ENCODE measurements at places on chromosomes 2 and 18.

DNA sequence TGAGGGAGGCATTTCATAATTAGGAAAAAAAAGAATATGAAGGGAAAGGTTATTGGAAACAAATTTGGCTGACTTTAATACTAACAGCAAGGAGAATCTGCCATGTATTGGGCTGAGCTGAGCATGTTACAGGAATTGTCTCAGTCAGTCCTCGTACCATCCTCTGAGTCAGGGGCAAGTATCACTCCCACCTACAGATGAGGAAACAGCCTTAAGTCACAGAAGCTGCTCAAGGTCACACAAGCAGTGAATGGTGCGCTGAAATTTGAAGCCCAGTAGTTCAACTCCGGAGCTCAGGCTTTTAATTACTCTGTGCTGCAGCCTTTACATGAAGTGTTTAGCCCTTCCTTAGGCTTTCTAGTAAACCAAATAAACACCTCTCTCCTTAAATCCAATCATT is 17.3 kb downstream of the PROKR1 start:
- DNase-seq = no peak

DNA sequence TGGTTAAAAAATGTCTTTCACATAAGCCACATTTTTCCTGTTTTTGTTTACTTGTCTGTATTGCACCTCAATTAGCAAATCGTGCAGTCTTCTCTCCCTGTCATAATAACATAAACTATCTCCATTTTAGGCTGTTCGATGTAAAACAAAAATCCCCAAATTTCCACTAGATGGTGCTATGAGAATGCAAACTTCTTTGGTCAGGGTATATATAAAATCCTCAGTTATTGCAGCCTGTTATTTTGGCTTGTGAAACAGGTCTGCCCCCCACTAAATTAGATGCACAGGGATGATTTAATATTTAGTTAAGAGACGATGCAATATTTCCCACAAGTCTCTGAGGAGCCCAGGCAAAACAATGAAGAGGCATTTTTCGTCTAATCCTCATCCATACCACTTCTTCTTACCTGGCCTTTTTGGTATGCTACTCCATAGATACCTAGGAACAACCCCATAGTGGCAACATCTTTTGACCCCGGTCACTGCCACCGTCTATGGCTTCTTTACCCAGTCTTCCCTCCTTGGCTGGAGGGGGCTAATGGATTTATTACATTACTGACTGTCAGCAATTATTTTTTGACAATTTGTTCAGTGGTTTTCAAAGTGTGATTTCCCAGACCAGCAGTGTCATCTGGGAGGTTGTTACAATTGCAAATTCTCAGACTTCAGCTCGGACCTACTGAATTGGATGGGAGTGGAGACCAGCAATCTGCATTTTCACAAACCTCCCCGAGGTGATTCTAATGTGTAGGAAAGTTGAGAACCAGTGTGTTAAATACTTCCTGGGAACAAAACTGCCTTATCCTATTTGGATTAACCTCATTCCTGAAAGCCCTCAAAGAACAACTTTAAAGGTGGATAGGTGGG is 117.4 kb upstream of the CWC22 start:
- DNase-seq = peak; percentile 39

GRCh38 chr2:83665894-83666293 is 793.2 kb downstream of the SUCLG1 start:
- DNase-seq = no peak

DNA sequence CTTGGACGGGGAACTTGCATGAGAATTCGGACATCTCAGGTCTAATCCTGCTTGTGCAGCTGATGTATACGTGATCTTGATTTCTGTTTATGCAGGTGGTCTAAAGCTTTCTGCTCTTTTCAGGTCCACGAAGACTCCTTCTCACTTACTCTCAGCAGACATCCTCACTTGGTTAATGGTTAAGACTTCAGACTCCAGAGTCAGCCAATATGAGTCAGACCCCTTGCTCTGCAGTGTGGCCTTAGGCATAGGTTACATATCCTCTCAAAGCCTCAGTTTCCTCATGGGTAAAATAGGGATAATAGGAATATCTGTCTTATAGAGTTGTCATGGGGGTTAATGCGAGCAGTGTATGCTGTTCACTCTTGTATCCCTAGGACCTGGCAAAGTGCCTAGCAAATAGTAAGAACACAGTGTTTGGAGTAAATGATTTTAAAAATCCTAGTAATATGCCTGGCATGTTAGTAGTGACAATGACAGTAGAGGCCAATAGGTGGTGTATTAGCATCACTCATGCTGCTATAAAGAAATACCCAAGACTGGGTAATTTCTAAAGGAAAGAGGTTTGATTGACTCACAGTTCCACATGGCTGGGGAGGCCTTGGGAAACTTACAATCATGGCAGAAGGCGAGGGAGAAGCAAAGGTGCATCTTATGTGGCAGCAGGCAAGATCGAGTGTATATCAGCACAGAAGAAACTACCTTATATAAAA is 42.3 kb downstream of the XRCC5 start:
- DNase-seq = no peak

DNA sequence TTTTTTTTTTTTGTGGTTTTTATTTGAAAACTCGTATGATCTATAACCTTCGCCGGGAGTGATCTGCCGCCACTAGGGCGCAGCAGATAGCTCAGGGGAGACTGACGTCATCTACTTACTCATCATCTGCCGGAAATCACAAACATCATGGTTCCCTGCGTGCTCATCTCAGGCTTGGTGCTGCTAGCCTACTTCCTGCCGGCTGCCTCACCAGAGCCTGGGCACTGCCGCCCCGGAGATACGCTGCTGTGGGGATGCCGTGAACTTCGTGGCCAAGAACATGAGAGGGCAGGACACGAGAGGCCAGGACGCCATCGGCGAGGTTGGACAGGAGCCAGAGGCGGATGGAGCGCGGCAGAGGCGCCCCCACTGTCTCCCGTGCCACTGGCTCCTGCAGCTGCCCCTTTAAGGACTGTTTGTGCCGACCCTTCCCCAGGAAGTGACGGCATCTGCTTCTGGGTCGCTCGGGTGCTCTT is 68.8 kb downstream of the DOK6 start:
- DNase-seq = no peak

DNA sequence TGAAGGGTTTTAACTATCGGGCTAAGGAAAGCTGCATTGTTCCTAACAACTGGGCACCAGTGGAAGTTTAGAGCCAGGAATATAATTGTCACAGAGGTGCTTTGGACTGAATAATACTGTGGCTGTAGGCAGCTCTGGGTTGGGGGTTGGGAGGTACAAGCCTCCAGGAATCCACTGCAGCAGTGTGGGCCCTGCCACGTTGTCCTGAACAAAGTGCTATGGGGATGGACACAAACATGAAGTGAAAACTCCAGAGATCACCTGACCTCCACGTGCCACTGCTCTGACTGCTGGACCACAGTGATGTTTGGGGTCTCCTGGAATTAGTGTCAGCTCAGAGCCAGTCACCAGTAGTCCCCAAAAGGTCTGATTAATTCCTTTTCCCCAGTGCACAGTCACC is 110.9 kb downstream of the BCL2 start:
- DNase-seq = no peak

DNA sequence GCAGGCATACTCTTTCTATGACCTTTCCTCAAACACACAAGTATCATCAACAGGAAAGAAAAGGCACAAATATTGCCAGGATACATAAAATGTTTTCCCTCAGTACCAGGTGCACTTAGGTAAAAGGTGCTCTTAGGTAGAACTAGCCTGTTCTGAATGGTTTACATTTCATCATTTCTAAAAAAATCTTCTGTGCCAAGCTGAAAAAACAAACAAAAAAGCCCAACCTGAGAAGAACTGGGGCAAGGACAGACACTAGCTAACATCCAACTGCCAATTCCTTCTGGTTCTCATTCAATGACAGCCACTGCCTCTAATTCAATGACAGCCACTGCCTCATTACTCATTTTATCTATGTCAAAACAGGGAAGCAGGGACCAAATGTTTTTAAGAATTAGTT is 68.5 kb downstream of the SPIRE1 start:
- DNase-seq = no peak

- DNase-seq = no peak
Measured at GRCh38 chr2:119659601-119660342, 19.2 kb upstream of the TMEM177 start.

DNA sequence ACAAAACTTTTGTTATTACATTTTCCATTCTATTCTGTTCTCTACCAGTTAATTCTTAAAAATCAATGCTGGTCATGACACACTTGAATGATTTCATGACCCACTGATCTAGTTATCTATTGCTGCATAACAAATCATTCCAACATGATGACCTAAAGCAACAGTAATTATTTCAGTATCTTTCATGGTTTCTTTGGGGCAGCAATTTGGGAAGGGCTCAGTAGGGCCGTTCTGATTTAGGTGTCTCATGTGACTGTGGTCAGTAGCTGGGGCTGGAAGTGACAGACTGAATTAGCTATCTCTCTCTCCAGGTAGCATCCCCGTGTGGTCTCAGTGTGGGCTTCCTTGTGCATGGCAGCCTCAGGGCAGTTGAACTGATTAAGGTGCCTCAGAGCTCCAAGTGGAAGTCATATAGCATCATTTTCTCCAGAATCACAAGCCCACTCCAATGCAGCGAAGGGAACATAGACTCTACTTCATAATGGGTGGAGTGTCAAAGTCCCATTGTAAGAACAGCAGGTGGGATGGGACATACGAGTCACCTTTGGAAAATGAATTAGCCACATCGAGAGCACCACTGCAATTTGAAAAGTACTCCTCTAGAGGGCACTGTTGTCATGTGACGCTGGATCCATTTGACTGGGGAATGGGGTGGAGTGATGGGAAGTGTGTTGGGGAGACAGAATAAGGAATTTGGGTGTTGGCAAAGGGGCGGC is 39.1 kb upstream of the FAM136A start:
- peak; percentile 60 for DNase-seq

DNA sequence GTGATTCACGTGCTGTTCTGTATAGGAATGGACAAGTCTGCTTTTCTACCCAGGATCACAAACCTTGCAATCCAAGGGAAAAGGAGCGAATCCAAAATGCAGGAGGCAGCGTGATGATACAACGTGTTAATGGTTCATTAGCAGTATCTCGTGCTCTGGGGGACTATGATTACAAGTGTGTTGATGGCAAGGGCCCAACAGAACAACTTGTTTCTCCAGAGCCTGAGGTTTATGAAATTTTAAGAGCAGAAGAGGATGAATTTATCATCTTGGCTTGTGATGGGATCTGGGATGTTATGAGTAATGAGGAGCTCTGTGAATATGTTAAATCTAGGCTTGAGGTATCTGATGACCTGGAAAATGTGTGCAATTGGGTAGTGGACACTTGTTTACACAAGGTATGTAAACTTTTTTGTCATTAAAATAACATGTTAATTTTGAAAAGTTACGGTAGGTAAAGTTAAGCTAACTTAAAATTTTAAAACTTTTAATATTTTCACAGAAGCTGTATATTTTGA is 33.0 kb downstream of the PPM1B start:
- DNase-seq = no peak

- no peak for DNase-seq
Measured at GRCh38 chr2:75751824-75752468, 41.2 kb upstream of the GCFC2 start.

GRCh38 chr18:11992096-11992790 is 10.9 kb downstream of the IMPA2 start:
- no peak for DNase-seq

- no peak for DNase-seq
Measured at GRCh38 chr2:188813315-188813714, 160.9 kb upstream of the COL3A1 start.
